ENCODE measurements at places on chromosomes 3 and 15. TPM values are rescaled to one million over a fixed set of nuclear protein-coding genes. Genes with fewer than 3 reads are reported as not detected.

GRCh38 chr15:54206586-54207321 lies 228.5 kb downstream of the UNC13C start:
- DNase-seq = no peak

GRCh38 chr3:126541628-126542339 lies 16.9 kb downstream of the C3orf22 start:
- DNase-seq = peak; percentile 81

GRCh38 chr3:194114123-194114522 lies 21.8 kb upstream of the HES1 start:
- DNase-seq = no peak

DNA sequence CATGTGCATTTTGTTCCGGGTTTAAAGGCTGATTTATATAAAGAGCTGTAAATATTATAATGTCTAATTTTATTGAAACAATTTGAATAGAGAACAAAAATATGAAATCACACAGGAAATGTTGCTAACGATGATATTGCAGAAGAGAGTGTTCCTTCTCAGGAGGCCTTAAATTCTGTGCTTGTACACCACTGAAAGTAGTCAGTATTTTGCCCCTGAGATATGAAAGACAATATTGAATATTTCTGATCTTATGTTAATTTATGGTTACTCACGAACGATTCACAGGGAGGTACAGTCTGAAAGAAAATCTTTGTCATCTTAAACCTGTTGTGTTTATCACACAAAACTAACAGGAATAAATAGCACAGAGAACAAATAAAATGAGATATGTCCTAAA lies 213.2 kb upstream of the PLSCR5 start:
- no peak for DNase-seq

- no peak for DNase-seq
Observed at GRCh38 chr3:10518506-10519150, 13.2 kb upstream of the ATP2B2 start.

- peak; percentile 40 for DNase-seq
Observed at GRCh38 chr3:142888481-142889211, at the start of gene PCOLCE2. Gene PCOLCE2, minus strand, starts transcription at chr3:142889083. Its CDS starts 187 bp downstream, at chr3:142888896.

DNA sequence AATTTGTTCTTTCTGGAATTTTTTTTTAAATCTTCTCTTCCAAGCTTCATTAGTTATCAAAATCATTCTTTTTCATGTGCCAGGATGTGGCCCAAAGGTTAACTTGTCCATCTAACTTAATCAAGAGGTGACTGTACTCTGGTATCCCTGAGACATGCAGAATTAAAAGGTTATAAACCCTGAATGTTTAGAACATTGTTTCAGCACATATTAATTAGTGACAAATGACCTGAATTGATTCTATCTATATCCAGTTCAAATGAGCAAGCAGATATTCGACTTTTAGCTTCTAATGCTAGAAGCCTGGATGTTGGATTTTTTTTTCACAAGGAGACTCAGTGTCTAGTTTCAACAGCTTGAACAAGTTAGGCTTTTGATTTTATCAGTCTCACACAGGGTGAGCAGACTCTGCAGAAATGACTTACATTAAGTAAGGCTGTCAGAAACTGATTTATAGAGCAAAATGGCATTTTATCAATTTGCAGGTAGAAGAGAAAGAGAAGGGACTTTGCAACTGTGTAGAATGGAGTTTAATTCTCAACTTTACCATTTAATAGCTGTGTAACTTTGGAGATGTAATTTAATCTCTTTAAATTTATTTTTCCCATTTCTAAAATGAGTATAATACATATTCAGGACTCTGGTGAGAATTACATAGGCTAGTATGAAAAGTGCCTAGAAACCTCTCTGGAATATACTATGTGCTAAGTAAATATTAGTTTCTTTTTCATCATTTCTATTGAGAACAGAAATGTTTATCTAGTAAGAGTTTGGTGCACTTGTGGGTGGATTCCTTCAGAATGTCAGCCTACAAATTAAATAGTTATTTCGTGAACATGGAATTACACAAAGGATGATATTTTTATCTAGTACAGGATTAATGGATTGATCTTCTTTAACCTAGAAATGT lies 100.0 kb downstream of the ALCAM start:
- no peak for DNase-seq

Gene TRAK1
- 29.0 TPM for polyA plus RNA-seq

Gene CKMT1B
- 0.69 TPM for polyA plus RNA-seq
